ENCODE measurements at places on chromosomes 6 and 20.

GRCh38 chr6:16174416-16175078 is 45.7 kb downstream of the MYLIP start:
- DNase-seq = no peak

DNA sequence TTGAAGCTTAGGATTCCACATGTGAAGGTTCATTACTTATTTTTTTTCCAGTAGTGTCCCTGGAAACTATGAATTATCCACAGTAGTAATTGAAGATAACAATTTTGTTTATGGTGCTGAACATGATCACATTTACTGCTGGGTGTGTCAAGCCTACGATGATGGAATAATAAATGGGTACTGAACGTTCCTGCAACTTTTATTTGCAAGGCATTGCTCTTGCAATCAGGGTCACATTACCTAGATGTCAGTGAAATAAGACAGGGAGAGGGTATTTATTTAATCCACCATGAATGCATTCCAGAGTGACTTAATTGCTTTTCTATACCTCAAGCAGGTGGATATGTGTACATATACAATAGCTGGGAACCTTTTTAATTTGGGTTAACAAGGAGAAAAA is 27.0 kb upstream of the MLIP start:
- DNase-seq = no peak

DNA sequence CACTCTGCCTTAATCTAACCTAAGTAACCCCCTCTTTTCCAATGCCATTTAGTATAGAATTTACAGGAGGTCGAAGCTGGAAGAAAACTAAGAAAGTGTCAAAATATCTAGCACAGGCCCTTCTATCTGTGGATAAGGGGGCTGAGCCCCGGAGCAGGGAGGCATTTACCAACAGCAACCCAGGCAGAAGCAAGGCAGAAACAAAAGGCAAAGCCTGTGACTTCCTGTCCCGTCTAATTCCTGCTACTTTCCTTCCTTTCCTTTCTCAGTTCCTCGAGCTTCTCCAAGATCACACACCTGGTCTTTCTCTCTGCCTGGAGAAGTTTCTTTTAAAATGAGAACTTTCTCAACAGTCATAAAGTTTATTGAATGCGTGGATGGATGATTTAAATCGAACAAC is 146.0 kb downstream of the FOXA2 start:
- no peak for DNase-seq

DNA sequence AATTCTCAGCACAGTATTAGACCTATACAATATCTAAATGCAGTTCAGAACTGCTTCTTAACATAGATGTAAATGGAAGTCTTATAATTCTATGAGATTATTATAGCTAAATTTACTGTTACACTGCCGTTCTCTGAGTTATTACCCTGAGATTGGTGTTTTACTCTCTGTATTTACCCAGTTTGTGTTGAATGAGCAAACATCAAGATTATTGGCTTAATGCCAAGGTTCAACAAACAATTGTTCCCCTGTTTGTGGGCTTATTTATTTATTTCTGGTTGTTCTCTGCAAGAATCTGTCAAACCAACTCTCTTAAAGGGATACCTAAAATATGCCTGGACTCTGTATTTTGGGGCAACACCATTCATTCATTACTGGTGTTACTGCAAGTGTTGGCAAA is 5.2 kb upstream of the STMND1 start:
- DNase-seq = no peak
